ENCODE measurements at places on chromosomes 4 and X.
A peak's percentile ranks its signal among the peaks of the same experiment; 100 is the strongest.

- DNase-seq: peak; percentile 84
Measured at GRCh38 chr4:23728393-23728792, 161.5 kb downstream of the PPARGC1A start.

GRCh38 chr4:128524311-128524710 is 236.7 kb upstream of the PGRMC2 start:
- peak; percentile 89 for DNase-seq

DNA sequence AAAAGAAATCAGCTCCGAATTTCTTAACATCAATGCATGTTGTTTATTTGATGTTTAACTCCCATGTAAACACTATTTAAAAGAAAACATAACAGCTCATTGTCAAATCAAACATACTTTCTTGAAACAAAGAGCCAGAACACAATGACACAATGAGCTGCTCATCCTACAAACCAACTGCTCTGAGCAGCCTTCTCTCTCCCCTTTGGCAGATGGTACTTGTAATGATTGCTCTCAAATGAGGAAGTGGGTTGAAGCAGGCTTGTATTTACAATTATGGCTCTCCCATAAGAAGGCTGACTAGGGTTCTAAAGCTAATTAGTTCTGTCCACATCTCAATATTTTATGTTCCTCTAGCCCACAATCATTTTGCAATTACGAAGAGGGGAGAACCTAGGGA is 637.8 kb upstream of the ADGRL3 start:
- DNase-seq: no peak

GRCh38 chr4:81723019-81723884 is 251.5 kb upstream of the RASGEF1B start:
- DNase-seq: no peak

DNA sequence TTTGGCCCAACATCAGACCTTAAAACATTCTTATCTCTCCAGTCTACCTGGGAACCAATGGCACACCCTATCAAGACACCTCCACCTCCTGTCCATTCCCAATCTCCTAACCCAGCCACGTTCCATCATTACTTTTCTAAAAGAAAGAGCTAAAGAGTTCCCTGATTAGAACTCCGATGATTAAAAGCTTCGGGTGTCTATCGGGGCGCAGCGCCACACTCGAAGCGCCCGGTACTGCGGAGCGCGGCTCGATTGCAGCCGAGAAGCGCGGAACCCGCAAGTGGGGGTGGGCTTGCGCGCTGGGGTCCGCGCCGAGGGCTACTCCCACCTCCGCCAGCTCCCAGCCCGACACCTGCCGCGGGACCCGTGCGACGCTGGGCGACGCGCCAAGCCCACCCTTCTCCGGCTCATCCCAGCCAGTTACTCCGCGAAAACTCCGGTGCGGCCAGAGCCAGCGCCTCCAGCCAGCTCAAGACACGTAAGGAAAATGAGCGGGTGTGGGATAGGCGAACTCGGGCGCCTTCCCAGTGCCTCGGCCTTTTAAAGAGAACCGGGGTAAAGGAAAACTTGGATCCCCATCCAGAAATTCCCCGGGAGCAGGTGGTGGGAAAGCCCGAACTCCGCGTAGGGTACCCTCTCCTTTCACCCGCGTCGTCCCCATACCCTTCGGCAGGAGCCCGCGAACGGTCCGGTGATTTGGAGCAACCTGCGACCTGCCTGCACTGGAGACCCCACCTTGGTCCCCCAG is 593 bp downstream of the NPY1R start:
- no peak for DNase-seq

GRCh38 chr4:186695392-186695791 is 28.3 kb downstream of the FAT1 start:
- DNase-seq: no peak

GRCh38 chr4:100188829-100189228 is 1.4 kb downstream of the DDIT4L start:
- DNase-seq: no peak

GRCh38 chr4:87278335-87278794 is 44.3 kb downstream of the HSD17B13 start:
- DNase-seq: no peak

DNA sequence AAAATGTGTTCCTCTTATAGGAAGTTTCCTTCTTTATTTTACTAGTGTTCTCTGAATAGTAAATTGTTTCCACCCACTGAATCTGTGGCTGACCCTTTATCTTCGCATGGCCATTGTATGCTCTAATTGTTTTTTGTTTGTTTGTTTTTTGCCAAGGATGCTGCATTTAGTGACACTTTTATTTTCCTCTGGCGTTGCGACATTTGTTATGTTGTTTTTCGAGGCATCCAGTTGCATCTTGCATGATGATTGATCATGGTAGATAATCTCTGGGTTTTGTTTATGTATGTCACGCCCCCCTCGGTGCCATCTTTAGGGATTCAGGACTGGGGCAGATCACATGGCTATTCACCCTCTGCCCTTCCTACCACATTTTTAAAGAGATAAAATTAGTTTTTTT is 2.2 kb downstream of the NMU start:
- no peak for DNase-seq

DNA sequence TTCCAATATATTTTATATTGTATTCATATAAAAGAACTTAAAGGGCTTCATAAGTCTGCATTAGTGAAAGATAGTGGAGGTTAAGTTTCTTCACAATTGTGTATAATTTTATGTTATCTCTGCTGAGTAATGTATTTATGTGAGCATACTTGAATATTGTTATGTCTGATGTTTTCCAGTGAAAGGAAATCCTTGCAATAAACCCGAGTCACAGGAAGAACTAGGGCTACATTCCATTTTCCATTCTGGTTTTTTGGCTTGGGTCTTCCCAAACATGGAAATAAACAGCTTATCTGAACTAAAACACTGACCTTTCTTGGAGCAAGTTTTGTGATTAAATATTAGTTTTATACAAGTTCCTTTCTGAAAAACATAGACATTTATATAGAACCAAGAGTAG is 231.3 kb upstream of the GPRIN3 start:
- no peak for DNase-seq

- DNase-seq: no peak
Measured at GRCh38 chr4:159369256-159369655, 266.4 kb downstream of the RAPGEF2 start.
